ENCODE measurements at places on chromosomes 16 and 17.

- DNase-seq, result no peak
Measured at GRCh38 chr17:32693194-32693897, 183.6 kb downstream of the MYO1D start.

DNA sequence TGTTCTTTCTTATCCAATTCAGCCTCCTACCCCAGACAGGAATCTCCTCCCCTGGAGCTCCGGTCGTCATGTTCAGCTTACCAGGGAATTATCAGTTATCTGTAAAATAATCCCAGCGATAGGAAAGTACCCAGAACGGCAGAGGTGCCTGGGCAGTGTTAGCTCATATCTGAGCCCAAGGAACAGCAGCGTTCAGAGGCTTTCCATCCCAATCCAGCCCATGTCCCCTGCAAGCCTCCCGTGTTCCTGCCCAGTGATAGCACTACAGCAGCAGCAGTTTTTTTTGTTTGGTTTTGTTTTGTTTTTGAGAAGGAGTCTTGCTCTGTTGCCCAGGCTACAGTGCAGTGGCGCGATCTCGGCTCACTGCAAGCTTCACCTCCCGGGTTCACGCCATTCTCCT is 158.2 kb downstream of the CMIP start:
- DNase-seq, result no peak

- DNase-seq, result no peak
Measured at GRCh38 chr17:17745476-17746455, 64.5 kb downstream of the RAI1 start.

GRCh38 chr17:3035968-3036280 is 27.5 kb downstream of the OR1D5 start:
- DNase-seq, result no peak

- no peak for DNase-seq
Measured at GRCh38 chr17:13474073-13474800, 127.5 kb downstream of the HS3ST3A1 start.

- no peak for DNase-seq
Measured at GRCh38 chr16:46606231-46606630, 14.9 kb downstream of the SHCBP1 start.

DNA sequence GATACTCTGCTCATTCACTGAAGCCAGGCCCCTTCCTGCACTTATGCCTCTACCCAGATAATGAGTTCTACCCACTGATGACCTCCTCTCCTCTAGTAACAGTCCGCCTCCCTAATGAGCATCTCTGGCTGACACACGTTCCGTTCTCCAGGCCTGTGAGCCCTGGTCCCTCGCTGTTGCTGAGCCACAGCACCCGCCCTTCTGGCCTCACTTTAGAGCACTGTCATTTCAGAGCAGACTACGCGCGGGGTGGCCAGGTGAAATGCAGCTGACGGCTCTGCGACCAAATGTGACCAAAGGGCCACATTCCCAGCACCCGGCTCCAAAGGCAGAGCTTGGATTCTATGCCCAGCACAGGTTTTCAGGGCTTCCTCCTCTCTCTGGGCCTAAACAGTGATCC is 13.8 kb downstream of the PSMD3 start:
- no peak for DNase-seq

GRCh38 chr16:88508868-88509748 is 56.0 kb downstream of the ZFPM1 start:
- DNase-seq, result no peak

GRCh38 chr17:77098884-77099545 is 41.8 kb upstream of the SEC14L1 start:
- DNase-seq, result no peak

DNA sequence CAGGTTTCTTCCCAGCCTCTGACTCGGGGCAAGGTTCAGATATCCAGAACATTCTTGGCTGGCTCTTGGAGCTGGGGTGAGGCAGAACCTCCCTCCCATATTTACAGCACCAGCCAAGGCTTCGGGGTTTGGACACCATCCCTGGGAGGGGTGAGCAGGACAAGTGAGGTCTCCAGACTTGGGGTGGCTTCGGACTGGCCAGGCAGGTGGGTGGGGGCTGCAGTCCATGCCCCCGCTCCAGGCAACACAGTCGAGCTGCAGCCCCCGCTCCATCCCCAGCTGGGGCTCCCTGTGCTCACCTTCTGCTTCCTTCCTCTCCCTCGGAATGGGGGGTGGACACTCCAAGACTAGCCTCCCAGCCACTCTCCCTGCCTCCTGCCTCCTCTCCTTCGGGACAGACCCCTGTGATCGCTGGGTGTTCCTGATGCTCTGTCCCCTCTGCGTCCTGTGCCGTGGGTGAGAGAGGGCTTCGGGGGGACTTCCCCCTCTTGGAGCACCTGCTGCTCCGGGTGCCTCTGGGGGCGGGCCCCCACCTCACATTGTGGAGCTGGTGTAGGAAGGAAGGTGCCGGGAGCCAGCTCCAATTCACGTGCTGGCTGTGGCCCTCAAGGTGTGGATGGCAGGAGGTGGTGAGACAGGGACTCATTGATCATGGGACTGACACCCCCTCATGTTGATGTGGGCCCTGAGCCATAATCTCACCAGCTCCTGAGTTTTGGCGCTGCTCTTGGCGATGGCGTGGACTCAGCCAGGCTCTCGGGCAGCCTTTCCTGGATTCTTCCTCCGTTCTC is 189.2 kb downstream of the SEC14L1 start:
- no peak for DNase-seq

DNA sequence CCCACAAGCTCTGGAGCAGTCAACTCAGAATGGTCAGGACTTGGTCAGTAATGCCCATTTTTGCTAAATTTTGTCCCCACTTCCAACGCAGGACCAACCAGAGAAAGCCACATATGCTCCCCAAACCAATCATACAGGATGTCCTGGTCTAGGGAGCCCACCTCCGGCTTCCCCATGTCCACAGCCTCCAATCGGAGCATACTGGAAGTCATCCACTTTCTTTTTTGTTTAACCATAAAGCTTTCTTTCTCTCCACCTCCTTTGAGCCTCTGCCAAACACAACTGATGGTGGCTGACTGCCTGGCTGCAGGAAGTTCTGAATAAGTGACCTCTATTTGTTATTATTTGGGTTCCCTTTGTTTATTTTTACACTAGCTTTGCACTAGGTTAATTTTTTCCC is 549.1 kb downstream of the WWOX start:
- no peak for DNase-seq

- no peak for DNase-seq
Measured at GRCh38 chr16:72458035-72458434, 286.1 kb upstream of the PMFBP1 start.

- DNase-seq, result no peak
Measured at GRCh38 chr16:70700101-70701020, 14.5 kb upstream of the MTSS2 start.

GRCh38 chr17:49315551-49316257 is 46.3 kb downstream of the ZNF652 start:
- DNase-seq, result peak; percentile 75

DNA sequence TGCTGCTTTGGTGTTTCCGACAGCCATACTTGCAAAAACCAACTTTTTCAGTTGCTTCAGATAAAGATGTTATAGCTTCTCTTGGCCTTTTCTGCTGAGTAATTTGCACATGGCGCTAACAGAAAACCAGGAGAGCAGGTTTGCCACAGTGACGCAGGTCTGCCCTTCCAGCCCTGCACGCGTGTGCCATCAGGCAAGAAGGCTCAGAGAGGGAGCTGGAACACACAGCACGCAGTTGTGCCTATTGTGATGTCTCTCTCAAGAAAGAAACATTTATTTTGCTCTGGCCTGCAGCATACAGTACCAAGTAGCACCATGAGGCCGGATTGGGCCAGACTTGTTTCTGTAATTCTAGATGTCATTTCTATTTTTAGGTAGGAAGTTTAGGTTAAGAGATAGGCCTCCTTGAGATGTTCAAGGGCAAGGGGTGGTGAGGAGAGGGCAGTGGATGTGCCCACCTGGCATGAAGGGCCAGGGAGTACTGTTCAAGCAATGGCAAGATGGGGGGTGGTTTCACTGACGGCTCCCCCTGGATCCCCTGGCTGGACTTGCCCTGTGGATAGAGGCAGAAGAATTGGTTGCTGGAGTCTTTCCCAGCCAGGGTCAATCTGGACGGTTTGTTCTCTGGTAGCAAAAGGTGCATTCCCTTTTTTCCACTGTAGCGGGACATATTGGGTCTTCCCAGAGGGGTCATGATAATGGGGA is 1.9 kb downstream of the CBX2 start:
- no peak for DNase-seq

DNA sequence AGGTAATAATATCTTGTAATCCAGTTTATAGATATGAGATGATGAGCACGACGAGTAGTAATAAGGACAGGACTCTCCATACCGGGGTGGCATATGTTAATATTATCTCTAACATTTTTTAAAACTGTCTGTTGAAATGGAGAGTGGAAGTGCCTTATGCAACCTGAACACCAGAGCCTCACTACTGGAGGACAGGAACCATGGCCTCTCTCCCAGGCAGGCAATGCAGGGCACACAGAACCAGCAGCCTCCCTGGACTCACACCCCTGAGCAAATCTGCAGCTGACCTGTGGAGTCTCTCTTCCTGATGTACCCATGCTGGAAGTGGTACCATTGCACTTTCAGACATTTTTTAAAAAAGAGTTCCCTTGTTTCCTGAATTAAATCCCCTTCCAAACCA is 55.2 kb upstream of the ERN1 start:
- DNase-seq, result no peak

DNA sequence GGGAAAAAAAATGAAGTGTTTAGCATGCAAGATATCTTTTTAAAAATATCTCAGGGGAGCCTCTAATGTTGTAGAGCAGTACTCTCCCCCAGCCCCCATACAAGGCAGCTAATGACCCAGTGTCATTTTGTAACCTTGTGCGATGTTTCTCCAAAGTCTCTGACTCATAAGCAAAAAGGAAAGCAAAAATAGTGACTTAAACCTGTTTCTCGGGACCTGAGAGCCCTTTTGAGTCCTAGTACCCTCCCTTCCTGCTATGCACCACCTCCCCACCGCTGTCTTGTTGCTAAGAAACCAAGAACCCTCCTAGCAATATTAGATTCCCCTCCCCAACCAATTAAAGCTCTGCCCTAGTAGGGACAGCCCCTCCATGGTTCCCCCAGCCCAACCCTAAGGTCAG is 2.8 kb downstream of the MYCBPAP start:
- no peak for DNase-seq

DNA sequence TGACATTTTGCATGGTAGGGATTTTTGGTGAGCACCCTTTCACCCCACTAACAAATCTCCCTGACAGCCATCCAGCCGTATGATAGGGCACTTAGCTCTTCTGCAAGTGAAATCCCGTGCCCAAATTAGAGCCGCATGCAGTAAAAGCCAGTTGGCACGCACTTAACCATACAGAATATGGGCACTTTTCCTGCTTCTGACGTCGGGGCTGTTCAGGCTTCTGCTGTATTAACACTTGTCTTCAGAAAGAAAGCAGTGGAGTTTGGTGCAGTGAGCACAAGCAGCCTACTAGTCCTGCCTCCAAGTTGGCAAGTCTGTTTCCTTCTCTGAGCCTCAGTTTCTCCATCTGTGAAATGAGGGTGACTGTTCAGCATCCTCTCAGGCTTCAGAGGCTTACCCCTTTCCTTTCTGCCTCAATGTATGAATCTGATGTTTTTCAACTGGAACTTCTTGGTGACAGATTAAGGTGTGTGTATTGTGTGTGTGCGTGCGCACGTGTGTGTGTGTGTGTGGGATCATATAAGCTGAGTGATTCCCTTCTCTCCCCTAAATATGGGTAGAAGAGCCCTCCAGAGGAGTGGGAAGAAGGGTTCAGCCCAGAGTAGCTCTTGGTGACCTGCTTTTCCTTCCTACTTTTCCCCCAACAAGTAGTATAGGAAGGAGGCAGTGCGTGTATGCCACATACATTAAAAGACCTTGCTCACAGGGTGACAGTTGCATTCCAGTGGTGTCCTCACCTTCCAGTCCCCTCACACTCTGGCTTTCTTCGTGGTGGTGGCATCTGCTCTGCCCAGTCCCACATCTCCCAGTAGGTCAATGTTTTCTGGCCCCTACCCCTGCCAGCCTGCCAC is 19.0 kb downstream of the IGF2BP1 start:
- DNase-seq, result no peak

- no peak for DNase-seq
Measured at GRCh38 chr16:22864375-22864774, 50.4 kb downstream of the HS3ST2 start.

DNA sequence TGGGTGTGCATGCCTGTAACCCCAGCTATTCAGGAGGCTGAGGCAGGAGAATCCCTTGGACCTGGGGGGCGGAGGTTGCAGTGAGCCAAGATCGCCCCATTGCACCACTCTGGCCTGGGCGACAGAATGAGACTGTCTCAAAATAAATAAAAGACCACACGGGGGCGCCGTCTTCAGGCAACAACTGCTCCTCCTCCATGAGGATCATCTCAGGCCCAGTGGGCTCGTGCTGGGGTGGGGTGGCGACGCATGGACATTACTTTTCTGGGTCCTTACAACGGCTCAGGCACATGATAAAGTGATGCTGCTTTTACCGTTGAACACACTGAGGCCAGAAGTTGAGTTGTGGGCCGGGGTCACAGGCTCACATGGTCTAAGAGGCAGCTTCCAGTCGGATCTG is 56.2 kb downstream of the PRMT7 start:
- no peak for DNase-seq

All from activated T-cell treated with anti-CD3 and anti-CD28 coated beads for 4 hours (primary cell).